ENCODE measurements at places on chromosomes 3 and 15.

- no peak for DNase-seq
Measured at GRCh38 chr3:140103986-140104645, 169.1 kb downstream of the CLSTN2 start.

GRCh38 chr15:76196269-76197231 lies 114.7 kb downstream of the ETFA start:
- peak; percentile 45 for DNase-seq

DNA sequence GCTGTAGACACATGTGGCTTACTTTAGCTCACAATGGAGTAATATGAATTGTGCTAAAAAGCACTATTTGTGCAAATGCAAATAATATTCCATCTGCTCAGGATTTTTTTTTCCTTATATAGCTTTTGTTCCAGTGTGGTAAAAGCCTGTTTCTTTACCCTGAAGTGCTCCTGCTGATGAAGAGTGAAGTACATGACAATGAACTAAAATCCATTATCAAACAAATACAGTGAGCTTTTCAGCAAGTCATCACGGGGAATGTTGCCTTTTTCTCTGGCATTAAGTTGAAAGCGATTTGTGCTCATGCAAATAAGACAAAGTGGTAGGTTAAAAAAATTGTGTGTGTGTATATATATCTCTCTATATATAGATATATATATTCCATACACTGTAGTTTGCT lies 28.6 kb upstream of the CCDC39 start:
- DNase-seq: no peak

DNA sequence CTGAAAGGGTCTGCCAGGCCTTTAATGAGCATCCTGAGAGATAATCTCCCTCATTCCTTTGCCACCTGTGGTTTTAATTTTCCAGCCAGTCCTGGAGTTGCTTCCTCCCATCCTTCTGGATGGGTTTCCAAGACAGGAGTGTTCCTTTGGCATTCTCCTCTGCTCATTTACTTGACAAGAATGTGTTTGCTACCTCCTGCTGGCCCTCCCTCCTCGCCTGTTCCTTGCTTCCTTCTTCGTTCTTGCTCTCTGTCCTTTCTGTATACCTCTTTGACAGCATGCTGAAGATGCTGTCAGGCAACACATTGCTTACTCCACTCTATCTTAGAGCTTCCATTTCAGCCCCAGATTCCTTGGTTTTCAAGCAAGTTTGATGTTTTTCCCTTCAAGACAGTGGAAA lies 46.0 kb downstream of the ERC2 start:
- no peak for DNase-seq

GRCh38 chr3:39086144-39086543 lies 21.3 kb downstream of the GORASP1 start:
- no peak for DNase-seq

GRCh38 chr3:53023072-53023823 lies 22.6 kb downstream of the SFMBT1 start:
- no peak for DNase-seq

DNA sequence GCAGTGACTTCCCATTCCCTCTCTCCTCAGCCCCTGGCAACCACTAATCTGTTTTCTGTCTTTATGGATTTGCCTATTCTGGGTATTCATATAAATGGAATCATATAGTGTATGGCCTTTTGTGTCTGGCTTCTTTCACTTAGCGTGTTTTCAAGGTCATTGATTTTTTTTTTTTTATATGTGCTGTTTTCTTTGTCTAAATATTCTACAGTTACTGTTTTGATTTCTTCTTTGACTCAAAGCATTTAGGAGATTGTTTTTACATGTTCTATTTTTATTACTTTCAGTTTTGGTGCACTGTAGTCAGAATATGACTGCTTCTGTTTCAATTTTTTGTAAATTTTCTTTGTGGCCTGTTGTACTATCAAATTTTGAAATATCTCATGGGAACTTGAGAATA lies 71.9 kb upstream of the RNU6-1 start:
- no peak for DNase-seq

DNA sequence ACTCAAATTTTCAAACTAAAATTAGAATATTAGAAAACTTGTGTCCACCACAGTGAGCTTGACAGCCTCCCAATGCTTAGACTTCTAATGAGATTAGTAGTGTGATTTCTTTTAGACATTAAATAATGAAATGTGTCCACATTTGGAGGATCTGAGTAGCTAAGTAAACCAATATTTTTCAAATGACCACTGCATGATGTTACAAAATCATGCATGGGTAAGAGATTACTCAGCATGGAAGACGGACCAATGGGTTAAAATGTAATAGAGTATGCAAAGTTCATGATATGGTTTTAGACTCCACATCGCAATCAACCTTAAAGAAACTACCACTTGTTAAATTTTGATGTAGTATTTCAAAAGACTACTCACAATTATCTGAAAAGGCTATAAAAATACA lies 130.6 kb downstream of the IMPG2 start:
- DNase-seq: no peak

GRCh38 chr3:172104471-172105072 lies 65.2 kb downstream of the FNDC3B start:
- no peak for DNase-seq

- DNase-seq: no peak
Measured at GRCh38 chr3:152173627-152174026, 95.1 kb upstream of the MBNL1 start.

DNA sequence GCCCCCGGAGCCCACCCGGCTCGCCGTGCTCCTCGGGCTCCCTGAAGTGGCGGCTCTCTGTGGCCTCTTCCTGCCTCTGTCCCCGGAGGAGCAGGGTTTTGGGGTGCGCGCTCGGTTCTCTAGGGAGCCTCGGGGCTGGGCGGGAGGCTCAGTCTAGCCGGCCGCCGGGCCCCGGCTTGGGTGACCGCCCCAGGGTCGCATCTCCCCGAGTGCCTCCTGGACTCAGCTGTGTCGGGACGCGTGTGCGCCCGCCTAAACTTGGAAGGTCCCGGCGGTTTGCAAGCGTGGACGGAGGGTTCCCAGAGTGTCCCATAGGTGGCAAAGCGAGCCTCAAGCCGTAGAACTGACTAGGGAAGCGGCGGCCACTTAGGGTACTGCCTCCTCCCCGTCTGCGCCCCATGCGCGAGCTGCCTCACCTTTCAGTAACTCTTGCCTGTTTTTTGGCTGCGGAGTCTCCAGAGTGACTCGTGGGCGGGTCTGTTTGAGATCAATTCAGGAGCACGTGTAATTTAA lies 601 bp downstream of the ACTL6A start:
- DNase-seq: peak; percentile 64

- no peak for DNase-seq
Measured at GRCh38 chr3:133271042-133271441, 128.8 kb upstream of the BFSP2 start.

- DNase-seq: no peak
Measured at GRCh38 chr3:133453383-133453782, 53.5 kb downstream of the BFSP2 start.

- no peak for DNase-seq
Measured at GRCh38 chr3:70811880-70812279, 499.4 kb upstream of the MDFIC2 start.

DNA sequence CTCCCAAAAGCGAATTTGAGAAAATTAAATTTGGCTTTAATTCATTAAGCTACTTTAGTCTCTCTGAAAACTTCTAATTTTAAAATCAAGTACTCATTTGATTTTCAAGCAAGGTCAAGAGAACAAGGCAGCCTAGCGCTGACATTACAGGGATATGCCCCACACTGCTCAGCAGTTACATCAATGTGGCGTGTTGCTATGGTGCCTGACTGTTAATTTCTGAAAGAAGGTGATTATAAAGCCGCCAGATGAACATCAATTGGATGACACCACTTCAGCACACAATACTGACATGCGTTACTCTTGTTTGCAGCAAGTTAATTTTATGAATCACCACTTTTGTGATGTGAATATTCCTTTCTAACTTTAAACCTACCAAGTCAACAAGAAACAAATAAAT lies 284.4 kb downstream of the FOXP1 start:
- no peak for DNase-seq

- DNase-seq: no peak
Measured at GRCh38 chr15:65042776-65043327, 2.3 kb upstream of the SLC51B start.

- no peak for DNase-seq
Measured at GRCh38 chr3:165918657-165918979, 81.4 kb upstream of the BCHE start.

DNA sequence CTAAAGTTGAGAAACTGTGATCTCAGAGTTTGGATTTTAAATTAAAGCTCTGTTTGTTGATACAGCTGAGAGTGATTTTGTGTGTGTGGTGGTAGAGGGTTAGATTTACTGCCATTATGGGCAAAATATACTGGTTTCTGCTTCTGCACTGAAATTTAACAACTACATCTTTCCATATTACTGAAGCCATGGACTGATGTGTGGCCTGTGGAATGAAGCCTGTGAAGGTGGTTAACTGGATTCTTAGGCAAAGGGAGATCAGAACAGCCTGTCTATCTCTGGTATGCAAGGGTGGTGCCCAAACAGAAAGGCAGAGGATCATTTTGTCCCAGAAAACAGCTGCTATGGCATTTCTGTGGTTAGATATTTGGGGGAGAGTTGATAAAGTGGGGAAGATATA lies 297.3 kb upstream of the THBS1 start:
- DNase-seq: no peak

GRCh38 chr3:82080792-82081191 lies 319.3 kb upstream of the GBE1 start:
- DNase-seq: no peak

- peak; percentile 49 for DNase-seq
Measured at GRCh38 chr3:72271216-72271615, 486.3 kb upstream of the PROK2 start.

GRCh38 chr15:91284758-91285466 lies 184.9 kb downstream of the SV2B start:
- no peak for DNase-seq

- DNase-seq: no peak
Measured at GRCh38 chr3:99871231-99872045, 53.8 kb downstream of the CMSS1 start.

DNA sequence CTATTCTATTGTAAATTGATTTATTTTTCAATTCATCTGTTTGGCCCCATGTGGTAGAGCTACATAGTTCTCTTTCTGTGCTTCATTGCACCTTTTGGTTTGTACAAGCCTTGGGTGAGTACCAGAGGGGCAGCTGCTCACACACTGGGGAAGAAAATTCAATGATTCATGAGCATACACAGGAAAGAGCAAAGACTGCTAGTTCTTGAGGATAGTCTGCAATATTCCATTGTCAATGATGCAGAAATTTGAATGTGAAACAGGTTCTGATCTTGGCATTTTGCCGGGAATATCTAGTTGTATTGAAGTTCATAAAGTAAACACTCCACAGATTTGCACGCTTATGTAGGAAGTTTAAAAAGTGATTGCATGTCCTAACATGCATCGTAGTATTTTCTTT lies 304.6 kb downstream of the NAALADL2 start:
- DNase-seq: no peak

- no peak for DNase-seq
Measured at GRCh38 chr15:67281714-67282113, 27.1 kb downstream of the IQCH start.

- peak; percentile 88 for DNase-seq
Measured at GRCh38 chr15:69578787-69579583, 126.4 kb downstream of the RPLP1 start.

GRCh38 chr3:14434126-14434497 lies 31.7 kb downstream of the SLC6A6 start:
- DNase-seq: peak; percentile 73

DNA sequence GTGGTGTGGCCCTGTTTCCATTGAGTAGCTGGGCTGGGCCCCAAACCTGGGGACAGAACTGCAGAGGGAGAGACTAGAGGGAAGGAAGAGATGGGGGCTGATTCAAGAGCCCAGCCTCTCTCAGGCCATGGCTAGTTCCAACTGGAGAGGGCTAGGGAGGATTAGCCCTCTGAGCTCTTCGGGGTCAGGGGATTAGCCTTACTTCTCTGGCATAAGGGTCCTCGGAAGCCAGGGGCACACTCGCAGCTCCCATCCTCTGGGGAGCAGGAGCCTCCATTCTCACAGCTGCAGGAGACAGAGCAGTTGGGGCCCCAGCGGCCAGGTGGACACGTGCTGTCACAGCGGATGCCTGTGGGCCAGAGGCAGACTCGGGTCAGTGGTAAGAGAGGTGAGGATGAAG lies 53.3 kb downstream of the RAB11A start:
- DNase-seq: no peak

DNA sequence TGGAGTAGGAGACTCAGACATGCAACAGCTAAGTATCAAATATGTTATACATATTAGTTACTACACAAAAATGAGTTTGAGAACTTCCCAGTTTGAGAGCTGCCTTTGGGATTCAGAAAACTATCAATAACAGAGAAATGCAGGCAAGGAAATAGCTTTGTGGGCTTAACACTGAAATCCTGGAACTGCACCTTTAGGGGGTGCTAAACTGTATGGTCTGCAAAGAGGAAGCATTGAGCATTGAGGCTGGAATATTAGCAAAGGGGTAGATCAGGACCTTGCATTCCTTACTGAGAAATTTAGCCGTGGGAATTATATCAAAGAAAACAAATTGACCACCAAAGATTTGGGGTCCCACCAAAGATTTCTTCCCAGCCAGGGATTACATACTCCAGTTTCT lies 580.0 kb downstream of the ZNF385D start:
- no peak for DNase-seq

- no peak for DNase-seq
Measured at GRCh38 chr15:100833417-100834389, 45.9 kb upstream of the ALDH1A3 start.

DNA sequence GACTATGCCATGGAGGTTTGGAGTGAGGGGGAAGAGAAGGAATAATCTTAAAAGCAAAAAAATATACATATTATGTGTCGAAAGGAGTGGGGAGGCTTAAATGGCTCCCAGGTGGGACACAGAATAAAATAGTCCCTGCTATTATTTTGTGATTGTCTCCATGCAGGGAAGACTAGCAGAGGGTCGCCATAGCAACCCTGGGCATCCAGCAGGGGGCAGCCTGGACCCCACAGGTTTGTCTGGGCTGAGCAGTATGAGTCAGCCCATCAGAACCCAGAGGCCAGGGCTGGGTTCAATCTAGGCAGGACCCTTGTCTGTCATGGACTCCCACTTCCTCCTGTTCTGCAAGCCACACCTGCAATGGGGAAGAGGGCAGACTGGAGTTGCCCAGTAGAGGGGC lies 17.6 kb upstream of the LINGO1 start:
- DNase-seq: no peak

- DNase-seq: no peak
Measured at GRCh38 chr15:56234804-56235203, 8.9 kb downstream of the RFX7 start.

DNA sequence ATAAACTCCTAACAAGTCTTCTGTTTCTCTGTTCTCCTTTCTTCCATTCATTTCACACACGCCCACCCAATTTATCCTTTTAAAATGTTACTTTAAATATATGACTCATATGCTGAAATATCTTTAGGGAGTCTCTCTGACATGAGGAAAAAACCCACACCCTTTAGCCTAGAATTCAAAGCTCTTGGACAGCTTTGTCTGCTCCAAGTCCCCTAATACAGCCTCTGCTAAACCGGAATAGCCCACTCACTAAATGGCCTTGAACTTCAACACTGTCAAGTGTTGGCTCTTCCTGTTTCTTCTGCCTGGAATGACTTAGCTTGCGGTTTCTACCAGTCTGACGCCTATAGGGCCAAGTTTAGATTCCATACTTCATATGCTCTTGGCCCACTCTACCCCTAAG lies 3.3 kb upstream of the CD96 start:
- DNase-seq: no peak

- DNase-seq: no peak
Measured at GRCh38 chr15:77696871-77697270, 64.2 kb upstream of the LINGO1 start.
